CD8-positive, alpha-beta memory T cell (primary cell): ENCODE measurements at places on chromosomes 7 and 10.
A peak's percentile ranks its signal among the peaks of the same experiment; 100 is the strongest.

DNA sequence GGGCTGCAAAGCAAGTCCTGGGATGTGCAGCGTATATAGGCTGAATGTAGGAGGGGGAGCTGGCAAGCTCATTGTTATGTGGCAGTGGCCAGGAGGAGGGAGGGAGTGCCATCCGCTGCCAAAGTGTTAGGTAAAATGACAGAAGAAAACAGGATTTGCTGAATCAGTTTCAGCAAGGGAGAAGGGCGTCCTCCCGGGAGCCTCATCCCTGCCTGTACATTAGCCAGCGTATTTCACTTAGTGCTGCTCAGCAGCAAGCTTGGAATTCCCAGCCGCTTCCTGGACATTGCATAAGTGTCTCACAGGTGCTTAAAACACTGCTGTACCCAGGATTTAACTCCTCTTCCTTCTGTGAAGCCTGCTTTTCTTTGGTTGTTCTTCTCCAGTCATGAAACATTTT lies 2.5 kb downstream of the NIPSNAP2 start:
- H3K4me3 ChIP-seq: no peak overlapping the region
- peaks cover 10% of the 10 kb centered on the region for H3K4me1 ChIP-seq
- no peaks in the 10 kb centered on the region for H3K36me3 ChIP-seq
- no peak overlapping the region for H3K27ac ChIP-seq
- H3K27me3 ChIP-seq: no peaks in the 10 kb centered on the region

- no peak overlapping the region for H3K27ac ChIP-seq
- H3K27me3 ChIP-seq: no peaks in the 10 kb centered on the region
- H3K36me3 ChIP-seq: no peaks in the 10 kb centered on the region
- no peak for DNase-seq
- H3K4me1 ChIP-seq: no peaks in the 10 kb centered on the region
- no peak overlapping the region for H3K4me3 ChIP-seq
These were observed 137.9 kb downstream of the RAPGEF5 start for GRCh38 chr7:22219036-22219435.

DNA sequence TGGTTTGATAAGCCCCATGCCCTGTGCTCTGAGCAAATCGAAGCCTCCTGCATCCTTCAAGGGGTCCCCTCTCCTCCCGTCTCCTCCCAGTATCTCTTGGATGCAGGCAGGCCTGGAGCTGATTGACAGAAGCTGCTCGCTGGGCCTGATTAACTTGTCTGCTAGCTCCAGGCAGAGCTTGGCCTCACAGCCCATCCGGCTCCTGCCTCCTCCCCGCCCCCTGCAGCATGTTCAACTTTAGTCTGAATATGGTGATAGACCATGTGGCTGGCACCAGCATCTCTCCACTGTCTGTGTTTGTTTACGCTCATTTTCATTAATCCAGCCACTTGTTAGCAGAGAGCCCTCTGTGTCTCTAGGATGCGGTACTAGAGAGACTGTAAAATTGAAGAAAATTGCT lies 432.2 kb downstream of the DPP6 start:
- no peaks in the 10 kb centered on the region for H3K4me1 ChIP-seq
- H3K4me3 ChIP-seq: no peak overlapping the region
- H3K27ac ChIP-seq: no peak overlapping the region
- no peak for DNase-seq
- H3K36me3 ChIP-seq: no peaks in the 10 kb centered on the region

DNA sequence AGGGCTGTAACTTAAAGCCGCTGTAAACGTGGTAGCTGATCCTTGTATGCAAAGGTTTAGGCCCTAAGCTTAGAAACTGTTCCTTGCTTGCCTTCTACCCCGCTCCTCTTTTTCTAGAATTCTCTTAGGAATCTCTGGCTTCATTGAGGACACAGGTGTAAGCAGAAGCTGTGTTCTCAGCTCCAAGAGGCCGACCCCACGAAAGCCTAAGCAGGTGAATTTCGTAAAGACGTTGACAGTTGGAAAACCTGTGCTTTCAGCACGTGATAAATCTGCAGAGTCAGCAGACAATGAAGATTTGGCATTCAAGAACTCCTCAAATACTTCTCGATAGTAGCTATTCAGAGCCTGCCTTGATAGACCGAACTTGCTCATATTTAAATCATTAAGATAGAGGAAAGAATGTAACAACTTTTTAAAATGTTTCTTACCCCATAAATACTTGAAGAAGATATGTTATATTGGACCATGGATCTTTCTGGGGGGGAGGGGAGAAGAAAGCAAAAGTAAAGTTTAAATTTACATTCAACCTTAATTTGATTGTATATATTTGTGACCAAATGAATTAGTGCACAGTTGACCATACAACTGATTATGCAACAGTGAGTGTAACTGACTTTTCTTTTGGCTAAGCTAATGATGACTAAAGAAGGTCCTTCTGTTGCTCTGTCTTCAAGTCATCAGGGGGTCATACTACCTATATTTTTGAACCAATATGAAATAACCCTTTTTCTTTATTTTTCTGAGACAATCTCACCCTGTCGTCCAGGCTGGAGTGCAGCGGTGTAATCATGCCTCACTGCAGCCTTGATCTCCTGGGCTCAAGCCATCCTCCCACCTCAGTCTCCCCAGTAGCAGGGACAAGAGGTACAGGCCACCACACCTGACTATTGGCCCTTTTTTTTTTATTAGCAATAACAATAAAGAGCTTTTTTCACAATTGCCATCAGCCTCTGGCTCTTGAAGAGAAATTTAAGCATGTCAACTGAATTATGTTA lies 1.2 kb upstream of the GDI2 start:
- peak overlapping the region; percentile 96 for H3K27ac ChIP-seq
- DNase-seq: no peak
- H3K4me1 ChIP-seq: peaks cover 48% of the 10 kb centered on the region
- H3K36me3 ChIP-seq: no peaks in the 10 kb centered on the region
- no peaks in the 10 kb centered on the region for H3K27me3 ChIP-seq

- no peak overlapping the region for H3K27ac ChIP-seq
- no peaks in the 10 kb centered on the region for H3K36me3 ChIP-seq
- H3K4me3 ChIP-seq: no peak overlapping the region
- peaks cover 14% of the 10 kb centered on the region for H3K4me1 ChIP-seq
These were observed 36.7 kb upstream of the GRID1 start for GRCh38 chr10:86403183-86403797.

DNA sequence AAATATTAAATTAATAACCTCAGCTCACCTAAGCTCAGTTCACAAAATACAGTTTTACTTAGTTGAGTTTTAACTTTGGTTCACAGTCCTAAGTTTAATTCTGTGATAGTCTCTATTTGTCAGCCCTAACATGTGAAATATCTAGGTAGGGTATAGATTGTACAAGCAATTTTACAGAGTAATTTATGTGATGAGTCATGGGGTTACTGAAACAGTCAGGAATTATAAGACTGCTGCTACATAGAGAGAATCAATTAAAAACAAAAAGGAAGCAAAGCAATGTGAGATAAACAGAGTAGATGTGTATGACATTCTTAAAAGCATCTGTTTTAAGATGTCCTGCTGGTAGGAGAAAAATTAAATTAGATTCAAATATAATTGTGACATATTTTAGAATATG lies 1018.2 kb upstream of the KCND2 start:
- H3K4me1 ChIP-seq: no peaks in the 10 kb centered on the region
- no peaks in the 10 kb centered on the region for H3K27me3 ChIP-seq
- DNase-seq: no peak
- no peaks in the 10 kb centered on the region for H3K36me3 ChIP-seq

GRCh38 chr7:24911213-24911603 lies 68.8 kb downstream of the OSBPL3 start:
- H3K27ac ChIP-seq: peak overlapping the region; percentile 10
- H3K4me1 ChIP-seq: peaks cover 76% of the 10 kb centered on the region
- DNase-seq: no peak
- H3K36me3 ChIP-seq: no peaks in the 10 kb centered on the region
- no peaks in the 10 kb centered on the region for H3K27me3 ChIP-seq

DNA sequence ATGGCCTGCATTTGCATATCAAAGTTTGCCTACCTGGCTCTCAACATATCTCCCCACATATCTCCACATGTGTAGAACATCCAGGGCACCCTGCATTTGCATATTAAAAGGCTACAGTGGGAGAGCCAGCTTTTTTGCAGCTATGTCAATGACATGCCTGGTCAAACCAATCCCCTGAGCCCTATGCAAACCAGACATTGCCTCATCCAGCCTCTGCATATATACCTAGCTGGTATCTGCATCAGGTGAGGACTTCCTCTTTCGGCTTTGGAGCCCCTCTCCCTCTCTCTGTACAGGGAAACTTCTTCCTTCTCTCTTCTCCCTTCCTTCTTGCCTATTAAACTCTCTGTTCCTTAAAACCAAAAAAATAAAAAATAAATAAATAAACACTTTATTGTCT lies 142.7 kb upstream of the STEAP4 start:
- H3K4me1 ChIP-seq: no peaks in the 10 kb centered on the region
- no peak for DNase-seq
- no peaks in the 10 kb centered on the region for H3K27me3 ChIP-seq

DNA sequence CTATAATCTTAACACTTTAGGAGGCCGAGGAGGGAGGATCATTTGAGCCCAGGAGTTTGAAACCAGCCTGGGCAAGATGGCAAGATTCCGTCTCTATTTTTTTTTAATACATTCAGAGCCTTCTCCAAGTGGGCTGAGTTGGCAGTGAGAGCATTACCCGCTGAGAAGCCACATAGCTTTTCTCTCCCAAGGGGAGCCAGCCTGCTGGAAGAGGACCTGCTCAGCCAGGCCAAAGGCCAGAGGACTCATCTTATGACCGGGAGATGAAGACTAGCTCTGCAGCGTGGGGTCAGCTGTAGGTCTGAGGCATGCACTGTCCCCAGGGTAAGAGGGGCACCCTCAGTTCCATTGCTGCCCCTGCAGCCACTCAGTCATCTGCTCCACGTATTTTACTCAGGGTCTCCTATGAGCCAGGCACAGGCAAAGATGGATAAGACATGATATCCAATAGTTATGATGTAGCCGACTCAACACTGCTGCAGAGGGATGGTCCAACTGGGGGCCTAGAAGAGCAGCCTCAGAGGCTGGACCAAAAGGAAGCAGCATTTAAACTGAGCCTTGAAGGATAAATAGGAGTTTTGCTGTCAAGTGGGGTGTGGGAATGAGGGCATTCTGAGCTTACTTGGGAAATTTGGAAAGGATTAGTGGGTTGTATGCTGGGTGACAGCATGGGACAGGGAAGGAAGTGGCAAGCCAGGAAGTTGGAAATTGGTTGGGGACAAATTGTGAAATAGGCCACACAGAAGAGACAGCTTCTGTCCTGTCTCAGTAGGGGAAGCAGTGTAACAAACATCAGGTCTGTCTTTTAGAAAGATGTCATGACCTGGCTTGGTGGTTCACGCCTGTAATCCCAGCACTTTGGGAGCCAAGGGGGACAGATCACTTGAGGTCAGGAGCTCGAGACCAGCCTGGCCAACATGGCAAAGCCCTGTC lies 1.6 kb upstream of the MARVELD1 start:
- no peaks in the 10 kb centered on the region for H3K36me3 ChIP-seq
- no peak for DNase-seq
- H3K4me3 ChIP-seq: no peak overlapping the region
- H3K27ac ChIP-seq: no peak overlapping the region
- H3K27me3 ChIP-seq: peaks cover 5% of the 10 kb centered on the region

GRCh38 chr10:130816116-130816901 lies 495.2 kb downstream of the TCERG1L start:
- H3K27me3 ChIP-seq: no peaks in the 10 kb centered on the region
- H3K4me3 ChIP-seq: no peak overlapping the region
- no peak for DNase-seq
- H3K36me3 ChIP-seq: no peaks in the 10 kb centered on the region

- DNase-seq: no peak
- H3K27ac ChIP-seq: no peak overlapping the region
- H3K4me3 ChIP-seq: no peak overlapping the region
- no peaks in the 10 kb centered on the region for H3K4me1 ChIP-seq
- H3K36me3 ChIP-seq: no peaks in the 10 kb centered on the region
- H3K27me3 ChIP-seq: no peaks in the 10 kb centered on the region
These were observed 208.5 kb upstream of the NRP1 start for GRCh38 chr10:33542752-33543505.

DNA sequence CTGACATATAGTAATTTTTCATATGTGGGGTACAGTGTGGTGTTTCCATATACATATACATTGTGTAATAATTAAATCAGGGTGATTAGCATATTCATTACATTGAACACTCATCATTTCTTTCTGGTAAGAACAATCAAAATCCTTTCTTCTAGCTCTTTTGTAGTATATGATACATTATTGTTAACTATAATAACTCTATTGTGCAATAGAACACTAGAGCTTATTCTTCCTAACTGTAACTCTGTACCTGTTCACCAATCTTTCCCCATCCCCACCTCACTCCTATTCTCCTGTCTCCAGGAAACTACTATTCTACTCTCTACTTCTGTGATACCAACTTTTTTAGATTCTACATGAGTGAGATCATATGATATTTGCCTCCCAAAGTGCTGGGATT lies 9.4 kb downstream of the BZW2 start:
- no peak overlapping the region for H3K4me3 ChIP-seq
- peaks cover 28% of the 10 kb centered on the region for H3K4me1 ChIP-seq
- H3K36me3 ChIP-seq: no peaks in the 10 kb centered on the region
- DNase-seq: no peak
- H3K27me3 ChIP-seq: no peaks in the 10 kb centered on the region
- no peak overlapping the region for H3K27ac ChIP-seq

DNA sequence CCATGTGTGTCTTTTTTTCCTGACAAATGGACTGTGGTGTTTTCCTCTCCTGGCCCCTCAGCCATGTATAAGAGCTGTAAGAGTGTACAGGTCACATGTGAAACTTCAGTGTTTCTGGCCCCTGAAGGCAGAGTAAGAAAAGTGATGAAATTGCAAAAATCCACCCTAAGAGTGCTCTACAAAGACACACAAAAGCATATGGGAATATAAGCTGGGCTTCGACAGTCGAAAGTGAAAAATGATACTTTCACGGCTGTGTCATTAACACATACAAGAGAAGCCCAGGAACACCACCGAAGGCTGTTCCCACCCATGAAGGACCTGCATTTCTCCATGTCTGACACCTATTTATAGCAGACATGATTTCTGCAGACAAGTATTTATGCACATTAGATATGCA lies 192.2 kb downstream of the PARD3 start:
- no peak for DNase-seq
- no peaks in the 10 kb centered on the region for H3K4me1 ChIP-seq
- H3K27ac ChIP-seq: no peak overlapping the region
- no peak overlapping the region for H3K4me3 ChIP-seq
- no peaks in the 10 kb centered on the region for H3K36me3 ChIP-seq
- H3K27me3 ChIP-seq: no peaks in the 10 kb centered on the region
